Lower lobe of right lung (tissue), 2 donors: ENCODE measurements at places on chromosomes 3 and 15. TPM values are rescaled to one million over a fixed set of nuclear protein-coding genes. Genes with fewer than 3 reads are reported as not detected.

The IL5RA gene
- total RNA-seq, result 5.6 TPM

The SELENOS gene
- 64.5 TPM for total RNA-seq

The ASB7 gene
- 14.3 TPM for total RNA-seq

The TFRC gene
- 478 TPM for total RNA-seq

The CPN2 gene
- total RNA-seq, result not detected

The CPOX gene
- total RNA-seq, result 18.0 TPM

The DLEC1 gene
- 15.0 TPM for total RNA-seq

The LRRC2 gene
- 1.2 TPM for total RNA-seq

The FAM174B gene
- total RNA-seq, result 57.7 TPM

The PLSCR4 gene
- 63.5 TPM for total RNA-seq

The EFL1 gene
- total RNA-seq, result 24.7 TPM

The RETNLB gene
- total RNA-seq, result not detected

The CCDC39 gene
- total RNA-seq, result 2.2 TPM

The DLL4 gene
- total RNA-seq, result 21.3 TPM

The LYZL4 gene
- total RNA-seq, result not detected

The PPP1R14D gene
- 0.53 TPM for total RNA-seq

The BCHE gene
- 5.8 TPM for total RNA-seq

The SI gene
- not detected for total RNA-seq
